RCC 7860 (cell line): ENCODE measurements at places on chromosomes 3 and 15.

- no peak for DNase-seq
Observed at GRCh38 chr15:87669846-87670245, 586.7 kb downstream of the NTRK3 start.

DNA sequence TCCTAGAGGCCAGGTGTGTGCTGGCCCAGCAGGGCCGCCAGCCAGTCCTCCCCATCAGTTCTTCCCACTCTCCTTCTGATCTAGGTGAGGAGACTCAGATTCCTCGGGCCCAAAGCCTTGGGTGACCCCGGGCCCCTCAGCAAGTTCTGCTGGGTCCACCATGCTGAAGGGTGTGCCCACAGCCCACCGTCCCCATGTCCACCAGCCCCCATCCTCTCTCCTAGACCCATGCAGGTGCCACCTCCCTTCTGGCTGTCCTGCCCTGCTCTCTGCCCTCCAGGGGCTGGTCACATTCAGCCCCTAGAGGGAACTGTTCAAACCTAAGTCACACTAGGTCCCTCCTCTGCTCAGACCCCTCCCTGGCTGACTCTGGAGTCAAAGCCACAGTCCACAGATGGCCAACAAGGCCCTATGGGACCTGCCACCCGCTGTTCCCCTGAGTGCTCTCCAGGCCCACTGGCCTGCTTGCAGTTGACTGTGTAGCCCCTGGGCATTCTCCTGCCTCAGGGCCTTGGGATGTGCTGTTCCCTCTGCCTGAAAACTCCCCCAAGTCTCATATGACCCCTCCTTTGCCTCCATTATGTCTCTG is 878 bp upstream of the TLR9 start:
- no peak for DNase-seq

GRCh38 chr15:65058394-65059368 is 9.1 kb downstream of the RASL12 start:
- DNase-seq: no peak

GRCh38 chr3:124941771-124942170 is 7.2 kb upstream of the MUC13 start:
- DNase-seq: no peak

GRCh38 chr3:24254649-24255048 is 240.0 kb downstream of the THRB start:
- peak; percentile 93 for DNase-seq

DNA sequence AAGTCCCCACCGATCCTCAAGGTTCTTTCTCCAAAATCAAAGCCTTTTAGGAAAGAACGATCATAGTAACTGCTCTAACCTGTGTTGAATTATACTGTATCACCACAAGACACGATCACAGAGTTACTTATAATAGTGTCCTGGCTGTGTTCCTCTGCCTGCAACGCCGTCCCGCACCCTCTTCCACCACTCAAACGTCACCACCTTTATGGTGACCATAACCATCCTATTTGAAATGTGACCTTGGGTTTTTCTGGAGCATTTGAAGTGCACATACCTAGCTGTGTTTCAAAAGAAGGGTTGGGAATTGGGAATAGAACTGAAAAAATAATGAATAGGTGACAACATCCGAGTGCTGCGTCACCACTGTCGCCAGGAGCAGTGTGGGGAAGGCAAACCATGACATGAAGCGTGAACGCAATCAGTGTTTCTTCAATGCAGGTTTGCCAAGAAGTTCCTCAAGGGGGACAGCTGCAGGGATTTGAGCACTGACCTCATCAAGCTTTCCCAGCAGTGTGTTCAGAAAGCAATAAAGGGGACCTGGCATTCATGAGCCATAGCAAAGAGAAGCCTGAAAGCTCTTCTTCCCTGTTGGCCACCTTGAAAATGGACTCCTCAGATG is 769 bp upstream of the SELENOS start:
- no peak for DNase-seq
